ENCODE measurements at places on chromosomes 2 and 18. TPM values are rescaled to one million over a fixed set of nuclear protein-coding genes. Genes with fewer than 3 reads are reported as not detected.

GRCh38 chr2:223262946-223263345 is 211.0 kb downstream of the KCNE4 start:
- DNase-seq: no peak

DNA sequence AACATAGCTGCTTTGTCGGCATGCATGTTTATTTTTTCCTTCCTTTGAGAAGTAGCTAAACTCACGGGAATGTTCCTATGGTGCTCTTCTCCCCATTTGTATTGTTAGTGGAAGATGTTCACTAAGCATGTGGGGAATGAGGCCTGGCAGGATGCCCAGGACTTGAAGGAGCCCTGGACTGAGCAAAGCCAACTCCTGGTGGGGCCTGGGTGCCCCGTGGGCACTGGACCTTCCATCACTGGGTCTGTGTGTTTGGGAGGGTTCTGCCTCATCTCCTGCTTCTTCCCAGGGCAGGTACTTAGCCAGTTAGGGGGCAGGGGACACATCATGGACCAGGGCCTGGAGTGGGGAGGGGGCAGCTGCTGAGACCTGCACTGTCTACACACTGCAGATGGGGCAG is 49.3 kb downstream of the ACAA2 start:
- DNase-seq: no peak

MPP4 gene
- not detected for total RNA-seq

TGFA gene
- total RNA-seq: 56.5 TPM

GRCh38 chr2:144201126-144201525 is 318.8 kb downstream of the ZEB2 start:
- no peak for DNase-seq

Data from lower leg skin (tissue), 4 donors.